T1000 (cell line): ENCODE measurements at places on chromosomes 4 and X.
A peak's percentile ranks its signal among the peaks of the same experiment; 100 is the strongest.

GRCh38 chr4:52425751-52426326, 233.3 kb downstream of the USP46 start:
- DNase-seq = no peak

- DNase-seq = no peak
Measured at GRCh38 chr4:14078326-14078725, 450.8 kb upstream of the BOD1L1 start.

DNA sequence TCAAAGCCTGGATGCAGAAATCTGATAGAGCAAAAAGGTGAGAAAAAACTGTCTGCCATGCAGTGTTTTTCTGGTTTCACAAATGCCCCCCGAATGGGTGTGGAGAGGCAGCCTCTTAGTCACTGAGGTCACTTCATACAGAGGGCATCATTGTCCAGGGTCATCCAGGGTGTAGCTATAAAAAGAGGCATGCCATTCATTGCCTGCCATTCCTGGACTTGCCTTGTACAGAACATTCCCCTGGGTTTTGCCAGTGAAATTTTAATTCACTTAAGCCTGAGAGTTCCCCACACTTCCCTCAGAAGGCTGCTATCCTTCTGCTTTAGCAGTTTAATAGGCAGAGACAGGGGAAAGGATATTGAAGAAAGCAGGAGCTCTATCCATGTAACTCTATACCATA, 230.3 kb downstream of the UNC5C start:
- DNase-seq = peak; percentile 35

GRCh38 chr4:18961266-18961665, 939.7 kb upstream of the LCORL start:
- no peak for DNase-seq

- no peak for DNase-seq
Measured at GRCh38 chr4:6383009-6383404, 89.4 kb downstream of the PPP2R2C start.

DNA sequence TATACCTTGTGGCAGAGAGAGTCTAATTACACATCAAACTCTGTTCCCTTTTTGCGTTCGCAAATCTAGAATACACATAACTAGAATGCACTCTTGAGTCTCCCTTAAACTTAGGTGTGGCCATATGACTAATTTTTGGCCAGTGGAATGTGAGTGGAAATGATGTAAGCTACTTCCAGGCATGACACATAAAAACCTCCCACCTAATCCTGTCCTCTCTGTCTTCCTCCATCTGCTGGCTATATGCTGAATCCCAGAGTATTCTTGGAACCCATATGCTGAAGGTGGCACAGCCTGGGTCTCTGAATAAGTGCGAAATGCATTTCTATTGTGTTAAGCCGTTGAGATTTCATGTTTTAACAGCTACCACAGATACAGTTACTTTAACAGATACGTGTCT, 269.9 kb upstream of the NRK start:
- DNase-seq = no peak

DNA sequence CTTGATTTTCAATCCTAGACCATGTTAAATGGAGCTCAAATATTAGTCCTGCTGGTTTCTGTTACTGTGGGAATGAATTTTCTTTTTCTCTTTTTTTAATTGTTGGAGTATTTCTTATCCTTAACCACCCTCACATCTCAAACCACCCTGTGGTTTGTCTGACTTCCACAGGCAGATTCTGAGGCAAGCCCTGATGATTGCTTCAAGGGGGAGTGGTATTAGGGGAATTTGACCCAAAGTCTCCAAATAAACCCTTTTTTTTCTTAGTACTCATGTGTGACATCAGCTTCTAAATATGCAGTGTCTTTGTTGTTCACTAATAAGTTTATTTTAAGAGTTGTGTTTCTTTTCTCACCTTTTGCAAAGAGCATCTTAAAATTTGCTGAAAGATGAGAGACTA, 810.3 kb downstream of the IL1RAPL1 start:
- no peak for DNase-seq

DNA sequence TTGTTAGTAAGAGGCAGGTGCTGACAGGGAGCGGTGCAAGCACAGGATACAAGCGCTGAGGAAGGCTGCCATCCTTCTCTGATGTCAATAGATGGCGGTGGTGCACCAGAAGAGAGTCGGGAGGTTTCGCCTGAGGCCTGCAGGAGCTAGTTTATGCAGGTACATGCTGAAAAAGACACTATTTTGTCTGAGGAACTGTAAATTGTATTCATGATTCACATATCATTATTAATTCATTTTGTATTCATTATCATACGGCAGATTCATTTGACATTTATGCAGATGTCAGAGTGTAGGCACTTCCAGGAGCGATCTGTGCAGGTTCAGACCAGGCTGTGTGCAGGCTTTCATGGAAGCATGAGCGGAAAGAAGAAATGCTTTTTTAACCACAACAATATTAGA, 824.0 kb downstream of the STIM2 start:
- DNase-seq = peak; percentile 38

GRCh38 chr4:138450546-138451275, 208.6 kb upstream of the SLC7A11 start:
- no peak for DNase-seq

DNA sequence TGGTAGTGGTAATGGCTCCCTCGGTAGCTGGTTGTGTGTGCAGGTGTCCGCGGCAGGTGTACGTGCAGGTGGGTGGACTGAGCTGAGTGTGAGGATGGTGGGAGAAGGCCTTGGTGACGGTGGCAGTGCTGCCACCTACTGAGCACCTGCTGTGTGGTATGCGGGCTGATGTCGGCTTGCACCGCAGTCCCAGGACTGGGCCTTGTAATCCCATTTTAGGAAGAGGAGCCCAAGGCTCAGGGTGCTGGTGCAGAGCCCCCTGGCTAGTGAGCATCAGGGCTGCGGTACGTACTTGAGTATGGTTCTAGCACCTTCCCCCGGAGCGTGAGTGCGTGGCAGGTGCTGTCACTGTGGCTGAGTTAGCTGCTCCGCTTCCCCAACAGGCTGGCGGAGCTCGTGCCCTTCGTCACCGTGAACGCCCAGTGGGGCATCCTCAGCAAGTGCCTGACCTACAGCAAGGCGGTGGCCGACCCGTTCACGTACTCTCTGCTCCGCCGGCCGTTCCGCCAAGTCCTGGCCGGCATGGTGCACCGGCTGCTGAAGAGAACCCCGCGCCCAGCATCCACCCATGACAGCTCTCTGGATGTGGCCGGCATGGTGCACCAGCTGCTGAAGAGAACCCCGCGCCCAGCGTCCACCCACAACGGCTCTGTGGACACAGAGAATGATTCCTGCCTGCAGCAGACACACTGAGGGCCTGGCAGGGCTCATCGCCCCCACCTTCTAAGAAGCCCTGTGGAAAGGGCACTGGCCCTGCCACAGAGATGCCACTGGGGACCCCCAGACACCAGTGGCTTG, 5.7 kb upstream of the CPZ start:
- no peak for DNase-seq

DNA sequence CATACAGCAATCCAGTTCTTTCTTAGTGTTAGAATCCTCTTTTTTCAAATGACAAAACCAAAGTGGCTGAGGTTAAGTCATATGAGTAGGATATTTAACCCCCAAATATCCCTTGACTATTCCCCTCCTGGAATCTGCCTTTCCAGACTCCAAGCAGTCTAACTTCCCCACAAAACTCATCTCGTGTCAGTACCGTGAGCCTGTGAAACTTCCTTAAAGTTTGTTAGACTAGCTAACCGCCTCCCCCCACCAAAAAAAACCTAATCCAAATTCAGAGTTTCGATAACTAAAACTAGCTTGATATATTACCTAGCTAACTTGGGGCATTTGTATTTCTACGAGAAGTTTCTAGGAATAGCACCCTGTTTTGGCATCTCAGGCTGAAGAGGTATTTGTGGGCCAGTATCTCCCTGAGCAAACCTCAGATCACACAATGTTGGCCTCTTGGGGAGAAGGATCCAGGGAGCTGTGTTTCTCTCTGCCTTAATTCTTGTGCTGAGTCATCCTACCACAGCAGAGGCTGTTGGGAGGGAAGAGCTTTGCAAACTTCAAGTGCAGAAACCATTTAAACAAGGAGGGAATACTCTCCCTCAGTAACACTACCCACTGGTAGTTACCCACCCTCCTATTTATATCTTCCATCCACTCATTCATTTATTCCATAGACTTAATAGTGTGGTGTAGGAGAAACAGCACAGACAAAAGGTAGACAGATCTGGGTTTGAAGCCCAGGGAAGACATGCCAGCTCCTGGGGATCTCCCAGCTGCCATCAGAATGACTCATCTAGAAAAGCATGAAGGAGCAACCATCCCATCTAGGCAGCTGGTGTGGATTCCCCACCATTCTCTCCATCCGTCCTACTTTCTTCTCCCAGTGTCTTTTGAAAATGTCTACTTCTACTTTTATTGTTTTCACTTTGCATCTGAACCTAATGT, 39.3 kb upstream of the TXK start:
- DNase-seq = no peak

DNA sequence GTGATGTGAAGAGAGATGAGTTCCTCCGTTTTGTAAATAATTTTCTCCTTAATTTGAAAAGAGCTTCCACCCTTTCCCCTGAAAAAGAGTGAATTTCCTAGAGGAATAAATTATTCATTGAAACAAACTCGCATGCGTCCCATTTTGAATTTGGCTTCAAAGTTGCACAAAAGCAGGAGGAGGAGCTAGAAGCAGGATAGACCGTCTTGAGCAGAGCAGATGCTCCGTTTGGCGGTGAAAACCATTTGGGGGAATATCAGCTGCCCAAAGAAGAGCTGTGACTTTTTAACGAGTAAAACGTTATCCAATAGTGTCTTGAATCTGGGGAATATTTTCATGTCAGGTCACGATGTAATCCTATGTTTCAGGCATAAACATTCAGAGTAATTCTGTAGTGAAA, 42.0 kb downstream of the FAM149A start:
- no peak for DNase-seq

DNA sequence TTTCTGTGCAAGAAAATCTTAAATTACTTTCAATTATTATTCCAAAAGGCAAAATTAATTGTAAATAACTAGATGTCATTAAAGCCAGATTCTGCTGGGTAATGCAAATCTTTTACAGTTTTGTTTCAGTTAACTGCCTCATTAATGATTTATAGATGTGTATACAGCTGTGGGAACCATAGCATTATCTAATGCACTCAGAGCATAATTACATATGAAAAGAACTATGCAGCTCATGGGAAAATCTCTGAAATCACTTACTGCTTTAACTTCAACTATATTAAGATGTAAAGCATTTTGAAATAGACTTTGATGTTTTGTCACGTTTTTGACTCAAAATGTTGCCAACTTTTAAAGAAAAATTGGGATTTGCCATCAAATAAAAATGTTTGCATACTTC, 630.3 kb upstream of the KLHL4 start:
- no peak for DNase-seq

- no peak for DNase-seq
Measured at GRCh38 chrX:68725756-68726365, 78.4 kb downstream of the STARD8 start.

DNA sequence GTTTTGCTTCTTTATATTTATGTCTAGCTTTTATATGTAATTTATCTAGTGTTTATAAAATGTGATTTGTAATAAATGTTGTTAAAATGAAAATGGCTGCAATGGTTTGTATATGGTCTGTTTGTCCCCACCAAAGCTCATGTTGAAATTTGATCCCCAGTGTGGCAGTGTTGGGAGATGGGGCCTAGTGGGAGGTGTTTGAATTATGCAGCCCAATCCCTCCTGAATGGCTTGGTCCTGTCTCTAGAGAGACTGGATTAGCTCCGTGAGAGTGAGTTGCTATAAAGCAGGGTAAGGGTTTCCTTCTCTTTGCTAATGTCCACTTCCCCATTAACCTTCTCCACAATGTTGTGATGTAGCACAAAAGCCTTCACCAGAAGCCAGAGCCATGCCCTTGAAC, 30.0 kb upstream of the JADE3 start:
- DNase-seq = no peak

GRCh38 chrX:39377157-39377556, 575.9 kb downstream of the MID1IP1 start:
- DNase-seq = no peak

DNA sequence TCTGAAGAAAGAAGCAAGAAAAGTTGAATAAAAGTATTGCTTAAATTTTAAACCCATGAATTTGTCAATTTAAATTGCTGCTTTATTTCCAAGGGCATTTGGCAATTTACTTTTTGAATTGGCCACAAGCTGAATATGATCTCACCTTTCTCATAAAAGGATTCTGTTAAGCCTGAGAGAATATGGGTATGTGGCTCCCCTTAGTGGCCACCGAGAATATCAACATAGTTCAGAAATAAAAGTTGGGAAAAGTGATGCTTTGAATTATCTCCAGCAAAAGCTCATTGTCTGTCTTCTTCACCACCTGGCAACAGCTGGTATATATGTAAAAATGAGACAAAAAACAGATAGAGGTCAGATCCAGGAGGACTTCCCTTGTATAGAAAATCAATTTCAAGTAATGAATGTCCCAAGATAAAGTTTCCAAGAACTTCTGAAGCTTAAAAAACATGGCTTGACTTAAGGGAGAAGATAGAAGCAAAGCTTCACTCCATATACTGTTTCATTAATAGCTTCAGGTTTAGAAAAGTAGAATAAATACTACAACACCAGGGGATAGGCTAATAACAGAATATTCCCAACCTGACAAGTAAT, 290.7 kb upstream of the FAM241A start:
- peak; percentile 11 for DNase-seq

GRCh38 chr4:134327274-134328122, 125.9 kb upstream of the PABPC4L start:
- no peak for DNase-seq

DNA sequence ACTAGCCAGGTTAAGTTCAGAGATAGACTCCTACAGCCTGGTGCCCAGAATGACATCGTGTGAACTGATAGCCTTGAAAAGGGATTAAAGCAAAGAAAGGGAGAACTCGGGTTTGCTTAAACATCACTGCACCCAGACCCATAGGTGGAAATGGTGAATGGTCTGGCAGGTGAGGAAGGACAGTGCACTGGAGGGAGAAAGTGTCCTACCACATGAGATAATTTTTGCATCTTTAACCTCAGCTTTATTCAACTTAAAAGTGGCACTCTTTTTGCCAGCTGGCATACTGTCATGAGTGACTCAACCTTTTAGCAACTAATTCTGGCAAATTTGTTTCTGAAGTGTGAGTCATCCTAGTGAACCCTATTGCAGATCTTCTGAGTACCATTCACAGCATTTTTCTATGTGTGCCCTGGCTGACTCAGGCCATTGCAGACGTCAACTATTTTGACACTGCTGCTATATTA, 53.0 kb upstream of the DAPP1 start:
- peak; percentile 7 for DNase-seq

GRCh38 chrX:133638285-133638684, 223.0 kb upstream of the GPC4 start:
- DNase-seq = no peak

DNA sequence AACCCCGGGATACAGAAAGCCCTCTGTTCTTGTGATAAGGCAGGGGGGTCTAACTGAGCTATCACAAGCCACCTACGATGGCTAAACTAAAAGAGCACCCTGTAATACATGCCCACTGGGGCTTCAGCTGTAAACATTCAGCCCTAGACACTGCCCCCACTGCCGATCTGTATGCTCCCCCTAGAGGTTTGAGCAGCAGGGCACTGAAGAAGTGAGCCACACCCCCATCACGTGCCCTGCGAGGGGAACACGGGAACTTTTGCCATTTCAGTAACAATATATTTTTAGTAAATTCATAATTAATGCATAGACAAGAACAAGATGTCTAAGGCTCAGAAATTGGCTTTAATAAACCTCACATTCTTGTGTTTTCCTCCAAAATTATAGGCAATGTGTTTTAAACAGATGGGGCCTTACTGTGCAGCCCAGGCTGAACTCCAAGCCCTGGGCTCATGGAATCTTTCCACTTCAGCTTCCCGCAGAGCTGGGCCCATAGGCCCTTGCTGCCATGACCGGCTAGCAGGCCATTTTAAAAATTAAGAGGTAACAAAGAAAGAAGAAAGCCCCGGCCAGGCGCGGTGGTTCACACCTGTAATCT, 235.3 kb upstream of the SFRP2 start:
- DNase-seq = no peak
